ENCODE measurements at places on chromosomes 1 and 21.

- DNase-seq = no peak
Measured at GRCh38 chr1:2133879-2134215, 60.7 kb downstream of the FAAP20 start.

- peak; percentile 30 for DNase-seq
Measured at GRCh38 chr1:94754570-94754969, 65.6 kb upstream of the SLC44A3 start.

GRCh38 chr1:57957576-57957975 lies 533.7 kb upstream of the DAB1 start:
- DNase-seq = no peak

DNA sequence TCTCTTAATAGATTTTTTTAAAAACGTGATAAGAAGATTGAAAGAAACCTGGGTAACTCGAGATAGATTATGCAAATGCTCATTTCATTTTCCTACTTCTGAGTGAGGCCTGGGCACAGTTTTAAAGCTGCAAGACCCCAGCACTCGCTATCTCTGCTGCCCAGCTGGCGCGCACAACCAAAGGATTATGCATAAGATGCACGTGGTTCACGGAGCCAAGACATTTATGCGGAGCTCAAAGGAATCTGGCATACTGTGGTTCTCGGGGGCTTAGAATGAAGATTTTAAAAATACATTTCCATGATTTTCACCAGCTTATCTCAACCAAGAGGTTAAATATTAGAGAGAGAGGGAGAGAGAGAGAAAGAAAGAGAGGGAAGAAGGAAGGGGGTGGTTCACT lies 210.9 kb downstream of the DSCAM start:
- no peak for DNase-seq

GRCh38 chr1:57858740-57859139 lies 434.9 kb upstream of the DAB1 start:
- DNase-seq = no peak

GRCh38 chr1:221994274-221994698 lies 252.4 kb upstream of the DUSP10 start:
- peak; percentile 53 for DNase-seq

GRCh38 chr1:202374099-202374498 lies 25.6 kb downstream of the PPP1R12B start:
- no peak for DNase-seq

GRCh38 chr1:199551967-199552565 lies 475.4 kb upstream of the NR5A2 start:
- peak; percentile 66 for DNase-seq

- no peak for DNase-seq
Measured at GRCh38 chr1:61370177-61370912, 288.0 kb downstream of the NFIA start.

GRCh38 chr1:9362488-9362887 lies 69.8 kb downstream of the SPSB1 start:
- DNase-seq = no peak

GRCh38 chr21:42614396-42614795 lies 39.0 kb upstream of the PDE9A start:
- DNase-seq = no peak

DNA sequence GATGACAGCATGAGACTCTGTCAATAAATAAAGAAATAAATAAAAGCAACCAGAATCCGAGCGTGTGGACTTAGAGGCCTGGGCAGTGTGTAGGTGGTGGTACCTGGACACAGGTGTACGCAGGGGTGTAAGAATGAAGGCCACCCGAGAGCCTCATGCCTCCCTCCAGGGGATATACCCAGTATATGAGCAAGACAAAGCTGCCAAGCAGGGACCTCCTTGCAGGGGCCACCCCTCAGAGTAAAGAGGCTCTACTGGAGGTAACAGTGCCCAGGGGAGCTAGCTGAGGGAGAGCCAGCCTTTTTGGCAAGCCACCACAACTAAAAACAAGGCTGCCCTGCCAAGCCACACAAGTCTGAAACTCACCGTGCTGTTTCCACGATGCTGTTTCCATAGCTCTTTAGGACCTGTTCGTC lies 179.2 kb upstream of the RAB4A start:
- DNase-seq = no peak

GRCh38 chr1:37032660-37033354 lies 1.5 kb downstream of the GRIK3 start:
- no peak for DNase-seq

GRCh38 chr1:46223472-46223943 lies 20.4 kb downstream of the LURAP1 start:
- DNase-seq = peak; percentile 90

DNA sequence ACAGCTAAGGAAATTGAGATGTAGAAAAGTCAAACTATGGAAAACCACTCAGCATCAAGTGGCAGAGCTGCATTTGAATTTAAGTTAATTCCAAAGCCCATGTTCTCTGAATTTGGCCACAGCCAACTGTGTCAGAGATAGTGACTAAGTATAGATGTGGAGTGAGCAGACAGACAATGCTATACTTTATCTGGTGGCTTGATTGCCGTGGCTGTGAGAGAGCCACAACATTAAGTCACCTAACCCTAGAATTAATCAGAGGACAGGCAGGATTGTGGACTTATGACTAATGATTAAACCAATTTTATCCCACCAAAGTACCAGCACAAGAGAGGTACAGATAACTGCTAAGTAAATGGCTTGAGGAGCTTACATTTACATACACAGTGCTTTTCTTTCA lies 209.8 kb downstream of the TPR start:
- DNase-seq = no peak

- DNase-seq = no peak
Measured at GRCh38 chr1:41682149-41682548, 197.7 kb upstream of the EDN2 start.

DNA sequence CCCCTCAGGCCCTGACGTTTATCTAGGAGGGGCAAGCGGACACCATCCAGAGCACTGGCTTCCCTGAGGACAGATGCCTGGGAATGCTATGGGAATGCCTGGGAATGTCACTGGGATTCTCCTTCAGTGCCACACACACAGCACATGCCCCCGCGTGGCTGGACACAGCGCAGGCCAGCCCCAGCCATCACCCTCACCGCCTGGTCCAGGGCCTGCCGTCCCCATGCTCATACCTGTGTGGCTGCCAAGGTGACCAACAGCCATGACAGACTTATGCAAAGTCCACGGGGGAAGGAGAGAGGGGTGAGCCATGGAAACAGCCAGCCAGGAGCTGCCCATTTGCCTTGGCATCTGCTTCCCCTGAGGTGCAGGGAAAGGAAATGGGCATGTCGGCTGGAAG lies 5.7 kb upstream of the TAS1R2 start:
- DNase-seq = no peak

- DNase-seq = no peak
Measured at GRCh38 chr1:199161319-199161680, 522.5 kb downstream of the PTPRC start.

- DNase-seq = no peak
Measured at GRCh38 chr1:54982739-54983138, 2.3 kb downstream of the TMEM61 start.

- DNase-seq = no peak
Measured at GRCh38 chr1:184462155-184462554, 75.3 kb downstream of the C1orf21 start.

- DNase-seq = peak; percentile 86
Measured at GRCh38 chr21:34726627-34727337, 58.0 kb downstream of the CLIC6 start.

- DNase-seq = no peak
Measured at GRCh38 chr1:110004583-110004982, 20.0 kb downstream of the AHCYL1 start.

- DNase-seq = no peak
Measured at GRCh38 chr1:54894271-54894670, 7.3 kb upstream of the DHCR24 start.

DNA sequence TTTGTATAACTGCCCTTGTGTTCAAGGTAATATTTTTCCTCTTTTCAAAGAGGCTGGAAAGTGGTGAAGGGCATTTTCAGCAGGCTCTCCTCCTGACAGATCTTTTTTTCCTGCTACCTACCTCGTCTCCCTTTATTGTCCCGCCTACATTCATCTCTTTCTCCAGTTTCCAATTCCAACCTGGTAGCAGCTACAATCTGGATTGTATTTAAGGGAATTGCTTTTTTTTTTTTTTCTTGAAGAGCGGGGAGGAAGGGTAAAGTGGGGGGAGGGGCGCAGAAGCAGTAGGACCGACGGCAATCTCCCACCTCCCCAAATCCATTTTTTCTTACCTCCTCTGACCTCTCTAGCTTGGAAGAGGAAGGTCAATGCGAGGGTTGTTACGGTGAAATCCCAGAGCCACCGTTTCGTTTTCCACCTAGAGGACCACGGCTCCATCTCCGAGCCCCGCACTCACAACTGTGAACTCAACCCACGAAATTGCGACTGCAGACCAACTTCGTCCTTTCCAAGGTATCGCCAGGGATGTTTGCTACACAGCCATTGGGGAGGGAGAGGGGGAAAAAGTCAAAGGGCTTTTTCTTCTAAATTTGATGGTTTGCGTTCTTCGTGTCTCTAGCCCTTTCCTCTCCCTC lies 464 bp downstream of the COL11A1 start:
- DNase-seq = peak; percentile 34

- no peak for DNase-seq
Measured at GRCh38 chr1:151831605-151832004, at the start of gene RORC. RORC (minus strand) TSS chr1:151831802; CDS start chr1:151831764, 38 bp downstream.

GRCh38 chr1:38991638-38992411 lies 749 bp downstream of the AKIRIN1 start:
- peak; percentile 62 for DNase-seq

DNA sequence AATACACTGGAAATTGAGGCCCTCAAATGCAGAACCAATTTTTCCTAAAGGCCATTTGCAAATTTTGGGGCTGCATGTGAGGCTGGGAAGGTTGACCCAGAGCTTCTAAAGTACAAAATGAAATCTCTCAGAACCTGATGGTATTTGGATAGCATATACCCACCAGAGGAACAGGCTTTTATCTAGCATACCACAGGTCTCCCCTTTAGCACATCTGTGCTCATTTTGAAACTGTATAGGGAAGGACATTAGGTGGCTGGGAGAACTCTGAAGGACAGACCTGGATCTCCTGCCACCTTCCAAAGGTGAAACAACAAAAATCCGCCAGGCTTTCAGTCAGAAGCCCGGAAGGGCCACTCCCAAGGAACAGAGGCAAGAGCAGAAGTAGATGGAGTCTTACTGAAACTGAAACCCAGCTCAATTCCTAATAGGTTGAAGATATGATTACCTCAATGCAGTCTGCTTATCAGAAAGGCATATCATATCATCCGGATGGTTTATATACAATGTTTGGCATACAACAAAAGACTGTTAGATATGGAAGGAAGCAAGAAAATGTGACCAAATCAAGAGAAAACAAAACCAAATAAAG lies 11.6 kb downstream of the CD55 start:
- DNase-seq = no peak

- no peak for DNase-seq
Measured at GRCh38 chr1:107147843-107148242, 7.0 kb downstream of the NTNG1 start.

DNA sequence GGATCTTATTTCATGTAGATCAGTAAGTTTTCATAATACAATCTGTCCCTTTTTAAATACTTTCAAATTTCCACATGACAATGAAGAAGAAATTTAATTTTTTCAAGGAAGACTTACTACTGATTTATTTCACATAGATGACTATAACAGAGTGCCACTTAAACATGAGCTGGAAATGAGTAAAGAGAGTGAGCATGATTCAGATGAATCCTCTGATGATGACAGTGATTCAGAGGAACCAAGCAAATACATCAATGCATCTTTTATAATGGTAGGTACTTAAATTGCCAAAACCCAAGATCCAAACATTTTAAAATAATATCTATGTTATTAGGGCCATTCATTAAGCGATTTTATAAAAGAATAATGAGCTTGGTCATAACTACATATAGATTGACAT lies 110.4 kb downstream of the PTPRC start:
- peak; percentile 6 for DNase-seq

DNA sequence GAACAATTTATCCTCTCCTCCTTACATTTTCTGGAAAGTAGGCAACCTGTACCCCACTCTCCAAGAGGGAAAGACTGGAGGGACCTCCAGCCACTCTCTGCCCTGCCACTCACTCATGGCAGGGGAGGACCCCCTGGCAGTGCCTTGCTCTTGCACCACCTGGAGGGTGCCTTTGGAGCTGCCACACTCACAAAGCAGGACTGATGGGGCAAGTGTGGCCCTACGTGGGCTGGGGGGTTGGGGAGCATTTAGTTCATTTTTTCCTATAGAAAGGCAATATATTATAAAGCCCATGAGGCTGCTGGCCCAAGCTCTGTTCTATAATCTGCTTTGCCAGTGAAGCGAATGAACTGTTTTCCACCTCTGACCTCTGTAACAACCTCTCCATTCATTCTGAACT lies 50.3 kb downstream of the GPR161 start:
- DNase-seq = no peak

DNA sequence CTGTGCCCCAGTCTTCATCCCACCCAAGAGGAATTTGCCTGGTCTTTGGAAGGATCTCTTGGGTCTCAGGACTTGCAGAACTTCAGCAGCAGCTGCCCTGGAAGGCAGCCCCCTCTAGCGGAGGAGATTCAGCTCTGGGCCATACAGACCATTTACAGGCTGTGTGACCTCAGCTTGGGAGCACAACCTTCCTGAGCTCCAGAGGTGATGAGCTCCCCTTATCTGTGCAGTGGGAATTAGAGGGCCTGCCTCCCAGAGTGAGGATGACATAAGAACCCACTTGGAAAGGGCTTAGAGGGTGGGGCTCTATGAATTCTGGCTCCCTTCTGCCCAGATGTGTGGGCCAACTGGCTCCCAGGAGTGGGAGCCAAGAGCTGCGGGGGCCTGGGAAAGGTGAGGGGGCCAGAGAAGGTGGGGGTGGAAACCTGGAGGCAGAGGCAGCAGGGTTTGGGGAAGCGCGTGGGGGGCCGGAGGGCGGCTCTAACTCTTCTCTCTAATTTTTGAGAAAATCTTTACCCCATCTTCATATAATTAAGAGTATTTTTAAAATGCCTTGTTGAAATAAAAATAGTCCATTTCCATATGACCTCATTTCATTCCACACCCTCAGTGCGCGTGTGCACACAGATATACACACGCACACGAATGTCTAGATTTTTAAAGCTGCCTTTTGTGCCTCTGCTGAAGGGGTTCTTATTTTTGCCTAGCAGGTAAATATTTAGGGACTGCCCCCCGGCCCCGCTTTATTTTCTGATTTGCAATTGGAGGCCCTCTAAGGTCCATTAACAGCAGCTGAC lies 21.5 kb downstream of the EPHB2 start:
- DNase-seq = peak; percentile 48

- DNase-seq = no peak
Measured at GRCh38 chr1:99700020-99700419, 54.1 kb downstream of the PALMD start.

GRCh38 chr1:82220754-82221153 lies 420.0 kb downstream of the ADGRL2 start:
- no peak for DNase-seq

- no peak for DNase-seq
Measured at GRCh38 chr1:216937491-216937890, 214.3 kb upstream of the ESRRG start.

- DNase-seq = no peak
Measured at GRCh38 chr1:186679924-186680244, 339 bp downstream of the PTGS2 start.
